ENCODE measurements at places on chromosomes 12 and 14.

GRCh38 chr14:58477653-58478052 lies 50.1 kb downstream of the KIAA0586 start:
- H3K36me3 ChIP-seq = peaks cover 16% of the 10 kb centered on the region
- no peak overlapping the region for H3K27ac ChIP-seq
- H3K27me3 ChIP-seq = no peaks in the 10 kb centered on the region
- no peaks in the 10 kb centered on the region for H3K4me1 ChIP-seq
- no peak for DNase-seq

DNA sequence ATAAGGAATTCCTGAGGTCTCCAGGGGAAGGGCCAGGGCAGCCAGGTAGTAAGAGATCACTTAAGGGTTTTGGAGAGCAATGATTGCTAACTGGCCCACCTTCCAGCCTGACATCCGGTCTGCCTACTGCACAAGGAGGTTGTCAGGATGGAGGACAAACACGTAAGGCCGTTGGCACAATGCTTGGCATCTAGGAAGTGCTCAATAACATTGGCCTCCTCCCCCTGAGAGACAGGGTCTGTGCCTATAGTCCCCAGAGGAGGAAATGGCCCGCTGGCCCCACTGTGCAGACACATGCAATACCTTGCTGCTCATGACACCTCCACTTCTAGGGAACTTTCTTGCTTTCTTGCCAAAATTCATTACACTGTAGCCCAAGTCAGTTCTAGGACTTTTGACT lies 73.2 kb downstream of the NTF3 start:
- no peak overlapping the region for H3K27ac ChIP-seq
- H3K4me3 ChIP-seq = no peak overlapping the region
- DNase-seq = no peak
- H3K27me3 ChIP-seq = no peaks in the 10 kb centered on the region
- no peaks in the 10 kb centered on the region for H3K4me1 ChIP-seq

DNA sequence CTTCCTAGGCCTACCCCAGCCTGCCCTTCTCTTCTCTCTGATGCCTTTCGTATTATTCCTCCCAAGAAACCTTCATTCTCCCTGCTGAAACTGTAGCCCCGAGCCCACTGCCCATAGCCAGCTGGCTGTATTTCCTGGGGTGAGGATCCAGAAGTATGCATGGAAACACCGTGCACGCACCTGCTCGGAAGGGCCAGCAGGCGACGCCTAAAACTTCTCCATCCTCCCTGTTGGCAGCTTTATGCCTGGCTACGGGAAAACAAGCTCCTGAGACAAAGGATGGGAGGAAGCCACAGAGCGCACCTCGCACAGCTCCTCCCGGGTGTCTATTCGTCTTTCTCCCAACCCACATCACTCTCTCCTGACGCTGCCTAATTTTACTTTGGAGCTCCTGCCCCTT lies 69.0 kb upstream of the CAPRIN2 start:
- peaks cover 77% of the 10 kb centered on the region for H3K27me3 ChIP-seq
- DNase-seq = no peak

DNA sequence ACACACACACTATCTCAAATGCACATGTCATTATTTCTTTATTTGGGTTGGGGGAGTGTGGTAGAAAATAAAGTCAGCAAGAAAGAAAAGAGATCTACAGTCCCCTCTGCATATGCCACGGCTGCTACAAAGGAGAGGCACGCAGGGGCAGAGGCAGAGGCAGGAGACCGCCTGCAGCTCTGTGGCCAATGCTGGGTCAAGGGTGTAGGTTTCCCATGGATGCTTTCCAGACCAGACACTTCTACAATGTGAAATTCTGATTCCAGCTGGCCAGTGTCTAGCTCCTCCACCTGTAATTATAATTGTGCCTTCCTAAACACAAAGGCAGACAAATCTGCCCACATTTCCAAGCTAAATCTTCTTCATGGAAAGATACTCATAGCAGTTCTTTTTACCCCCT lies 19.2 kb downstream of the VPS37B start:
- peaks cover 43% of the 10 kb centered on the region for H3K36me3 ChIP-seq
- H3K4me3 ChIP-seq = no peak overlapping the region
- DNase-seq = no peak
- H3K4me1 ChIP-seq = peaks cover 90% of the 10 kb centered on the region

DNA sequence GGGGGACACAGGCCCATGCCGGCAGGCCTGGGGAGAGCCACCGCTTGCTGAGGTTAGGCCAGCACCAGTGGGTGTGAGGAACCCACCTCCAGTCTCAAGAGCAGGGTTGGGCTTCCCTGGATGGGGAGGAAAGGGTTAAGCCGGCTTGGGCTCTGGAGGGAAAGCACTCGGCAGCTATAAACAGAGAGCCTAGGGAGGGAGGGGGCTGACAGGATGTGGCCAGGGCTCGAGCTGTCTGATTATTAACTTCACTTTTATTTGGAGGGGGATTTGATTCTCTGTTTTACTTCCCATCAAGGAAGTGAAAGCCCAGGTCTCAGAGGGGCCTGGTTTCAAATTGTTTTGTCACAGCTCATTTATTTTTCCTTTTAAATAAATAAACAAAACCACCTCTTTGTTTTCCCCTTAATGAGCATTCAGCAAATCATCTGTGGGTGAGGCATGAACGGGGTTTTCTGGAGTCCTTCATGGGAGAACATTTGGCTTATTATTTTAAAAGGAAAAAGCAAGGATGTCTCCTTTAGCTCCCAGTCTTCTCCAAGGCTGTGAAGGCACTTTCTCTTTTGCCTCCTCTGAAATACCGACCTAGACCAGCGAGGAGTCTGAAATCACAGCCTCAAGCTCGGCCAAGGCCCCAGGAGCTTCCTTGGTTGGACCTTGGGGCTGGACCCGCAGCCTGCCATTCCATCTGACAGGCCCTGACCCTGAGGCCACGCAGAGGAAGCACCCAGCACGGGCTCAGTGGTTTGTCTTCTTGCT lies 21.9 kb upstream of the ZFP36L1 start:
- peak overlapping the region; percentile 77 for H3K4me3 ChIP-seq
- DNase-seq = peak; percentile 78
- peaks cover 4% of the 10 kb centered on the region for H3K27me3 ChIP-seq
- no peaks in the 10 kb centered on the region for H3K36me3 ChIP-seq

DNA sequence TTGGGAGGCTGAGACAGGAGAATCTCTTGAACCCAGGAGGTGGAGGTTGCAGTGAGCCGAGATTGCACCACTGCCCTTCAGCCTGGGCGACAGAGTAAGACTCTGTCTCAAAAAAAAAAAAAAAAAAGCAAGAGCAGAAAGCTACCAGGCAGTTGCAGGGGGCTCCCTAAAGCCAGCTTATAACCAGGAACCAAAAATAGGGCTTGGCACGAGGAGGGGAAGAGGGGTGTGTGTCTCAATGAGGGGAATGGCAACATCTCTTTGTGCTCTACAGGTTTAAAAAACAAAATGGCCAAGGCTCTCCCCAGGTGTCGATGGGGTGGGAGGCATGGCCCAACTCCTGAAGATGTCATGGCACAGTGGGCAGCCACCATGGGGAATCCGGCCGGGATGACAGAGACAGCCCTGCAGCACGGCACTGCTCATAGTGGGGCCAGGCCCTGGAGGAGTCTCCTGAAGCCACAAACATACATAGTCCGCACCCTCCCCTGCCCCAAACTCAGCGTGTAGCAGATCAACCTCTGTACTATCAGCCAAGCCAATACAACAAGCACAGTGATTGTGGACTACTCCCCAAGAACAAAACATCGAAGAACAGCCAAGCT lies 16.0 kb upstream of the EIF5 start:
- no peaks in the 10 kb centered on the region for H3K36me3 ChIP-seq
- no peak for DNase-seq
- peaks cover 44% of the 10 kb centered on the region for H3K27me3 ChIP-seq

DNA sequence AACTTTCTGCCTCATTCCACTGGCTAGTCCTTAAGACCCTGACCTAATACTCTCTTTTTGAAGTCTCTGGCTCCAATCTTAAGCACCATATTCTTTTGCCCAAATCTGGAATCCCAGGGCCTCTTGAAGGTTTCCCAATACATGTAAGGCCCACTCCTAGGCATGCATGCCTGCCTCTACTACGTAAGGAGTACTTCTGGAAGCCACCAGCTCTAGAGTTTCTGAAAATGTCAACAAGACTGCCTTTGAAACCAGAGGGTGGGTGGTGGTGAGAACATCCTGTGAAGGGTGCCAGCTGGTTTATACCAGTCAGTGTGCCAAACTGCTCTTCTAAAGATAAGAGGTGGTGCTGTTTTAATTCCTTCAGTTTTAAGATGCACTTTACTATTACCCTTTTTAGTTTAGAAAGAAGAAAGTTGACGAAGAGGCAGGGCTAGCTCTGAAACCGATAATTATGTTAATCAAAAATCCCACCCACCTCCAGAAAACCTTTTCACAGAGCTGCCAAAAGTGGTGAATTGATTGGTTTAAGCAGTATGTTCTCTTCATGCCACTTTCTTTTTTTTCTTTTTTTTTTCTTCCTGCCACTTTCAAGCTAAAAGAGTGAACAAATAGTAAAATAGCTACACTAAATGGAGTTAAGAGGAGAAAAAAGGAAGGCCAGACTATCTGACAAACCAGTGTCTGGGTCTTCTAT lies 8.7 kb upstream of the WDR89 start:
- H3K27me3 ChIP-seq = no peaks in the 10 kb centered on the region
- DNase-seq = peak; percentile 72
- H3K36me3 ChIP-seq = peaks cover 19% of the 10 kb centered on the region
- peak overlapping the region; percentile 29 for H3K4me3 ChIP-seq
- H3K4me1 ChIP-seq = peaks cover 26% of the 10 kb centered on the region
- H3K27ac ChIP-seq = peak overlapping the region; percentile 99

DNA sequence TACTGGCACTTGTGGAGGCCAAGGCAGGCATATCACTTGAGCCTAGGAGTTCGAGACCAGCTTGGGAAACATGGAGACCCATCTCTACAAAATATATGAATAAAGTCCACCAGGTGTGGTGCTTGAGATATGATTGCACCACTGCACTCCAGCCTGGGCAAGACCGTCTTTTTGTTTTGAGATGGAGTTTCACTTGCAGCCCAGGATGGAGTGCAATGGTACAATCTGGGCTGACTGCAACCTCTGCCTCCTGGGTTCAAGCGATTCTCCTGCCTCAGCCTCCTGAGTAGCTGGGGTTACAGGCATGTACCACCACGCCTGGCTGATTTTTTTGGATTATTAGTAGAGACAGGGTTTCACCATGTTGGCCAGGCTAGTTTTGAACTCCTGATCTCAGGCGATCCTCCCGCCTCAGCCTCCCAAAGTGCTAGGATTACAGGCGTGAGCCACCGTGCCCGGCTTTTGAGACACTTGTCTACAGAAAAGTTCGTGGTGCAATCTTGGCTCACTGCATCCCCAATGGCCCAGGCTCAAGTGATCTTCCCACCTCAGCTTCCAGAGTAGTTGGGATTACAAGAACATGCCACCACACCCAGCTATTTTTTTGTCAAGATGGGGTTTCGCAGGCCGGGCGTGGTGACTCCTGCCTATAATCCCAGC lies 16.3 kb upstream of the ATP5F1B start:
- peaks cover 30% of the 10 kb centered on the region for H3K36me3 ChIP-seq
- H3K27me3 ChIP-seq = no peaks in the 10 kb centered on the region
- no peak overlapping the region for H3K27ac ChIP-seq
- DNase-seq = no peak
- H3K4me1 ChIP-seq = peaks cover 2% of the 10 kb centered on the region

DNA sequence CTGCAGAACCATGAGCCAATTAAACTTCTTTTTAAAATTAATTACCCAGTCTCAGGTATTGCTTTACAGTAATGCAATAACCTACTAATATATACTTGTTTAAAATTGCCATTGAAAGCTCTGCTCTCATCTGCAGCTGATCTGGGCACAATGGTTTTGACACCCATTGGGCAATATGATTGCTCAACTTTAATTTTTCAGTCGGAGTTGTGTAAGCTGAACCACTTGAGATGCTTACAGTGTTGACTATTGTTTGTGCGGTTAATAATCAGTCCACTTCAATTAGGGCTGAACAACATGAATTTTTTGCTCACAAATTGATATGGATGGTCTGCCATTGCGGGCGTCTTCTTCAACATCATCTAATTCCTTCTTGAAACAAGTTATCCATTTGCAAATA lies 18.0 kb upstream of the OR4K5 start:
- H3K4me1 ChIP-seq = no peaks in the 10 kb centered on the region
- H3K4me3 ChIP-seq = no peak overlapping the region
- no peaks in the 10 kb centered on the region for H3K36me3 ChIP-seq
- no peaks in the 10 kb centered on the region for H3K27me3 ChIP-seq
- no peak overlapping the region for H3K27ac ChIP-seq

GRCh38 chr12:133105620-133106019 lies 24.5 kb downstream of the ZNF891 start:
- no peaks in the 10 kb centered on the region for H3K27me3 ChIP-seq
- H3K4me1 ChIP-seq = no peaks in the 10 kb centered on the region
- no peak overlapping the region for H3K4me3 ChIP-seq
- H3K27ac ChIP-seq = no peak overlapping the region

- H3K27ac ChIP-seq = peak overlapping the region; percentile 93
- peaks cover 47% of the 10 kb centered on the region for H3K4me1 ChIP-seq
- DNase-seq = no peak
- peaks cover 32% of the 10 kb centered on the region for H3K36me3 ChIP-seq
- peak overlapping the region; percentile 80 for H3K4me3 ChIP-seq
Measured at GRCh38 chr14:73567951-73568885, 795 bp upstream of the ACOT2 start.

DNA sequence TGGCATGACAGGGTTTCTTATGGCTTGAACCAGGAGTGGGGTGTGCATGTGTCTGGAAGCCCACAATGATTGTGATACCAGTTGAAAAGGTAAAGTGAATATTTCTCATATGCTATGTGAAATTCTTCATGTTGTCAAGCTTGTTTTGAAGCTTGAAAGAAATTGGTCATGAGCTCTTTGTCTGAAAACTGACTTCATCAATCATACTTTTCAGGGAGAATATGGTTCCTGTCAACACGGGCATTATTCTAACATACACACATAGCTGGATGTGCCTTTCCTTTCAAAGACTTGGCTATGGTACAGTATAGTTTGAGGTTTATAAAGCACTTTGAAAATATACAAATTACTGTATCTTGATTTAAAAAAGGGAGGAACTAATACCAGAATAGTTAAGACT lies 158.8 kb downstream of the KCNH5 start:
- no peak overlapping the region for H3K4me3 ChIP-seq
- no peak overlapping the region for H3K27ac ChIP-seq
- DNase-seq = no peak
- no peaks in the 10 kb centered on the region for H3K4me1 ChIP-seq
- no peaks in the 10 kb centered on the region for H3K27me3 ChIP-seq
- no peaks in the 10 kb centered on the region for H3K36me3 ChIP-seq

GRCh38 chr14:92585981-92586937 lies 72.7 kb downstream of the RIN3 start:
- H3K27ac ChIP-seq = peak overlapping the region; percentile 98
- H3K36me3 ChIP-seq = peaks cover 31% of the 10 kb centered on the region
- peaks cover 5% of the 10 kb centered on the region for H3K27me3 ChIP-seq
- peak; percentile 58 for DNase-seq
- H3K4me3 ChIP-seq = peak overlapping the region; percentile 30
- peaks cover 95% of the 10 kb centered on the region for H3K4me1 ChIP-seq

Measured in activated naive CD4-positive, alpha-beta T cell treated with anti-CD3 and anti-CD28 coated beads, Interleukin-2, amount 10 ng/mL, durations not matched to agents 7 days and 5 days (primary cell).